ENCODE measurements at places on chromosomes 6 and 20.

DNA sequence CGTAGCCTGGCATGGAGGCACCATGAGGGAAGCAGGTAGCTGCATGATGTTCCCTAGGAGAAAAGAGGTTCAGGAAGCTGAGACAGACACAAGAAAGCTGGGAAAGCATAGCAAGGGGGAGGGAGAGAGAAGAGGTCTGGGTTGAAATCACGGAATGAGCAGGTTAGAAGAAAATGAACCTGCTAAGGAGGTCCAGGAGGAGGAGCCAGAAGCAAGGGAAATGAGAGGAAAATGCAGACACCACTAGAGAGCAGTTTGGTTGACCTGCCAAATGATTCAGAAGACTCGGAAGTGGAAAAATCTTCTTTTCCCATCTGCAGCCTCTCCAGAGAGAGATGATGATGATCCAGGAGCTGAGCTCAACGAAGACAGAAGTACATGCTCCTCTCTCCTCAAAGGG is 70.9 kb downstream of the VIP start:
- no peak for DNase-seq

DNA sequence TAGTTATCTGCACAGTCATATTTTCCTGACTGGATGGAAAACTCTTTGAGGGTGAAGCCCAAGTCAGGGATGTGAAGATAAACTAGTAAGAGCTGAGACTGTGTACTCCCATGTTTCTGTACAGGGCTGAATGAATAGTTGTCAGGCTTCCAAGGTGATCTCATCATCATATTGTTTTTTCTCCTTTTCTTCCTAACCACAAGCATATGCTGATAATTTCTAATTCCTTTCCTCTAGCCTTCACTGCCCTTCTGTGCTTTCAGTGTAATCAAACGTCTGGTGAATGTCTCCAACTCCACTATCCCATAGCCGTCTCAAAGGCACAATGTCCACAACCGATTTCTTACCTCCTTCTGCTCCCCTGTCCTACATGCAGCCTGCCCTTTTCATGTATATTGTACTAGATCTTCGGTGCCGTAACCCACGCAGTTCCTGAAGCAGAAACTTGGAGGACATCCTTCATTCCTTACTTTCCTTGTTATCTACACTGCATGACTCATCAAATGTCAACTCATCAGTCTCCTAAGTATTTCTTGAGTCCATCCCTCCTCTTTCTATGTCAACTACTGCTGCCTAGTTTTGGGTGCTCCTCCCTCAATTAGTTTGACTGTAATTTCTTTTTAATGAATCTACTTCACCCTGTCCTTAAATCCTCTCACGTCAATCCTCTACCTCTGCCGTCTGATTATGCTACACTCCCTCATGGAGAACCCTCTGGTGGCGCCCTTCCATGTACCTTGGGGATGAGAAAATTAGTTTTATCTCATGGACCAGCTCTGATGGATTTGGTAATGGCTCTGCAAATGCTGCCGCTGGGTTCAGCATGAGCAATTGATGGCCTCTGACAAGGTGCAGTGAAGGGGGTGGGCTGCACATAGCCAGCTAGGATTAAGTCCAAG is 21.9 kb downstream of the NCOA7 start:
- DNase-seq: peak; percentile 46

- no peak for DNase-seq
These were observed 51.6 kb upstream of the MPC1 start for GRCh38 chr6:166434336-166434735.

DNA sequence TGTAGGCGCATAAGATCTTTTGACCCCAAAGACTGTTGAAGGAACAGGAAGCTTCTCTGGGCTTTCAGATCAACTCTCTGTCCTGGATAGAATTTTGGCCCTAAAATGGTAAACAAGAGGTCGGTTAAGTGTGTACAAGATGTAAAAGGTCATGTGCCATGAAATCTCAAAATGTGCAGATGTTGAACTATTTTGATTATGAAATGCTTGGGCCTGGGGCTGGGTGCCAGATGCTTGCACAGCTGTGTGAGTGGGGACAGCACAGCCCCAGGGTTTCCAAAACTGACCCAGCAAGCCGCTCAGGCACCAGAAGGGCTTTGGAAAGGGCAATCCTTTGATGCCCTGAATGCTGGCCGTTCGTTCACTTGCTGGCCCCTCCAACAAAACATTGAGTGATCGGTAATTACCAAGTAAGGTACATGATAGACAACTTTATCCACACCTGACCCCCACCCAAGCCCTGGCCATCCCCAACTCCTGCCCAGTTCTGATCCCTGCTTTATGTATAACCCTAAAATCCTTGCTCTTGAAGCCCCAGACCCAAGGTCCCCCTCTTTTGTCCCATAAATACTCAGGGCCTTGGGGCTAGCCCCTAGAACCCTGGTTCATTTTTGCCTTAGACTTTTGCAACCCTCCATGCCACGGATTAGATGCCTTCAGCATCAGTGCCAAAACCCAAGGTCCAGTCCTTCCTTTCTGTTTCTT is 1.9 kb downstream of the TMEM239 start:
- DNase-seq: no peak

- DNase-seq: no peak
These were observed 10.7 kb upstream of the TCFL5 start for GRCh38 chr20:62872184-62872847.

DNA sequence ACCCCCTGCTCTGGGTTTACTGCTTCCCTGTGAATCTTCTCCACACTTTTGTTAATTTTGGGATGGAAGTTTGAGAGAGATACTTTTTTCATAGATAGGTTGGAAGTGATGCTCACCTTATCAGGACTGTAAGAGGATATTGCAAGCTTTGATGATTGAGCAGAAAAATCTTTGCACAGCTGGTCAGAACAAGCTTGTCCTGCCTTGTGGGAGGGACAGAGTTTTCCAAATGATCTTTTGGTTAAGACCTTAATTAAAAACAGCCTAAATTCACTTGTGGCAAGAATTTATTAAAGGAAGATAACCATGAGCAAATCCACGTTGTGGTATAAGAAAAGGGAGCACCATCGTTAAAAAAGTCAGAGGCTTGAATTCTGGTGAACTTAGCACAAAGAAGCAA is 32.2 kb downstream of the E2F3 start:
- DNase-seq: no peak

GRCh38 chr20:50747275-50747674 is 15.9 kb downstream of the PARD6B start:
- no peak for DNase-seq

DNA sequence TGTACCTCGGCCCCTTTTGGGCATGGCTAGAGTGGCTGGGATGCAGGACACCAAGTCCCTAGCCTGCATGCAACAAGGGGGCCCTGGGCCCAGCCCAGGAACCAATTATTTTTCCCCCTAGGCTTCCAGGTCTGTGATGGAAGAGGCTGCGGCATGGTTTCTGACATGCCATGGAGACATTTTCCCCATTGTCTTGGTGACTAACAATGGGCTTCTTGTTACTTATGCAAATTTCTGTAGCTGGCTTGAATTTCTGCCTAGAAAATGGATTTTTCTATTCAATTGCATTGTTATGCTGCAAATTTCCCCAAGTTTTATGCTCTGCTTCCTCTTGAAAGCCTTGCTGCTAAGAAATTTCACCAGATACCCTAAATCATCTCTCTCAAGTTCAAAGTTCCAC is 1269.6 kb upstream of the CITED2 start:
- no peak for DNase-seq

Measured in foreskin keratinocyte (primary cell).